A549 treated with Mapracorat at 1 μM for 4 hours (cell line): ENCODE measurements at places on chromosomes 12 and 14. TPM values are rescaled to one million over a fixed set of nuclear protein-coding genes. Genes with fewer than 3 reads are reported as not detected.

PAPOLA gene
- total RNA-seq = 75.2 to 88.0 TPM (median 83.7 TPM) in 5 replicates

MTERF2 gene
- 3.6 to 4.6 TPM (median 4.2 TPM) in 5 replicates for total RNA-seq

PPP1R3E gene
- 2.8 to 4.6 TPM (median 4.0 TPM) in 5 replicates for total RNA-seq

KCNH3 gene
- total RNA-seq = 1.5 to 2.6 TPM (median 2.3 TPM) in 5 replicates

POTEM gene
- total RNA-seq = not detected in 5 replicates

NINJ2 gene
- 0.36 to 0.89 TPM (median 0.46 TPM) in 5 replicates for total RNA-seq

WBP11 gene
- 47.9 to 53.3 TPM (median 48.3 TPM) in 5 replicates for total RNA-seq

EIF2S3B gene
- total RNA-seq = 0.52 to 0.93 TPM (median 0.74 TPM) in 5 replicates

CLBA1 gene
- total RNA-seq = 13.9 to 17.3 TPM (median 16.7 TPM) in 5 replicates

SDR9C7 gene
- total RNA-seq = 0.15 TPM in 1 of 5 replicates, not detected in the others

AHNAK2 gene
- total RNA-seq = 204 to 245 TPM (median 216 TPM) in 5 replicates

TSHR gene
- not detected in 5 replicates for total RNA-seq

CLEC2A gene
- total RNA-seq = not detected in 5 replicates

RHOJ gene
- total RNA-seq = not detected in 5 replicates

IGF1 gene
- total RNA-seq = 0.08 TPM in 1 of 5 replicates, not detected in the others

MANSC4 gene
- not detected in 5 replicates for total RNA-seq

RERG gene
- 0.21 to 0.32 TPM (median 0.27 TPM) in 5 replicates for total RNA-seq

FITM1 gene
- 0.13 to 0.19 TPM in 2 of 5 replicates, not detected in the others for total RNA-seq

EPS8 gene
- 44.5 to 55.7 TPM (median 50.8 TPM) in 5 replicates for total RNA-seq

MAP1LC3B2 gene
- total RNA-seq = 0.67 to 1.8 TPM (median 1.1 TPM) in 5 replicates

PSME2 gene
- 151 to 185 TPM (median 159 TPM) in 5 replicates for total RNA-seq

PCED1B gene
- total RNA-seq = 18.0 to 24.5 TPM (median 22.6 TPM) in 5 replicates

KLHDC1 gene
- 0.24 to 0.49 TPM (median 0.28 TPM) in 5 replicates for total RNA-seq

ZCRB1 gene
- total RNA-seq = 54.9 to 65.6 TPM (median 61.0 TPM) in 5 replicates

KRT83 gene
- 2.4 to 6.6 TPM (median 6.0 TPM) in 5 replicates for total RNA-seq

KCNC2 gene
- total RNA-seq = not detected in 5 replicates

IAPP gene
- not detected in 5 replicates for total RNA-seq

SLC39A5 gene
- total RNA-seq = not detected in 5 replicates

BTG1 gene
- total RNA-seq = 54.6 to 76.2 TPM (median 61.6 TPM) in 5 replicates

TGM1 gene
- total RNA-seq = 0.89 to 1.9 TPM (median 1.4 TPM) in 5 replicates

SLC7A8 gene
- 1.5 to 2.2 TPM (median 1.7 TPM) in 5 replicates for total RNA-seq

AMN gene
- 0.24 to 0.63 TPM (median 0.39 TPM) in 5 replicates for total RNA-seq

GARIN6 gene
- not detected in 5 replicates for total RNA-seq

ZDHHC22 gene
- total RNA-seq = 0.18 to 0.33 TPM (median 0.21 TPM) in 5 replicates

ADAMTS20 gene
- total RNA-seq = not detected in 5 replicates

SERPINA4 gene
- not detected in 5 replicates for total RNA-seq

CBLN3 gene
- 0.77 to 1.2 TPM (median 1.1 TPM) in 5 replicates for total RNA-seq

SLC35F4 gene
- not detected in 5 replicates for total RNA-seq

GUCY2C gene
- total RNA-seq = not detected in 5 replicates

LBHD2 gene
- total RNA-seq = 0.21 to 0.56 TPM (median 0.26 TPM) in 4 of 5 replicates, not detected in the other

MNAT1 gene
- 38.5 to 52.9 TPM (median 38.9 TPM) in 5 replicates for total RNA-seq
